ENCODE measurements at places on chromosomes 7 and 10.

- DNase-seq = no peak
These were observed 6.1 kb upstream of the FAS start for GRCh38 chr10:88984525-88984924.

DNA sequence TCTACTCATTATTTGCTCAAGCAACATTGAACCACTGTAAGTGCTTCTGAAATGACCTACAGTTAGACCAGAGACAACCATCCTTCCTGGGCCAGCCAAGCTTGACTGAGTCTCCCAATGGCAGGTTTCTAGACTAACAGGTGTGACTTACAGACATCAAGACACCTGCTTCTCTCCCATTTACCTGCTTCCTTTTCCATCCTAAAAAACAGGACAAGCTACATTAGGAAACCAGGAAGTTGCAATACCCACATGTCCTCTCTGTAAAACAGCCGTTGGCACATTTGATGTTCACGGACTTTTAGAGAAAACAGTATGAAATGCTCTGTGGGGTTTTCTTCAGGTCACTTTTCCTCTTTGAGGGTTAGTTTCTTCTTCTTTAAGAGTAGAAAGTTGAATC is 4.0 kb downstream of the HECW1 start:
- DNase-seq = no peak

DNA sequence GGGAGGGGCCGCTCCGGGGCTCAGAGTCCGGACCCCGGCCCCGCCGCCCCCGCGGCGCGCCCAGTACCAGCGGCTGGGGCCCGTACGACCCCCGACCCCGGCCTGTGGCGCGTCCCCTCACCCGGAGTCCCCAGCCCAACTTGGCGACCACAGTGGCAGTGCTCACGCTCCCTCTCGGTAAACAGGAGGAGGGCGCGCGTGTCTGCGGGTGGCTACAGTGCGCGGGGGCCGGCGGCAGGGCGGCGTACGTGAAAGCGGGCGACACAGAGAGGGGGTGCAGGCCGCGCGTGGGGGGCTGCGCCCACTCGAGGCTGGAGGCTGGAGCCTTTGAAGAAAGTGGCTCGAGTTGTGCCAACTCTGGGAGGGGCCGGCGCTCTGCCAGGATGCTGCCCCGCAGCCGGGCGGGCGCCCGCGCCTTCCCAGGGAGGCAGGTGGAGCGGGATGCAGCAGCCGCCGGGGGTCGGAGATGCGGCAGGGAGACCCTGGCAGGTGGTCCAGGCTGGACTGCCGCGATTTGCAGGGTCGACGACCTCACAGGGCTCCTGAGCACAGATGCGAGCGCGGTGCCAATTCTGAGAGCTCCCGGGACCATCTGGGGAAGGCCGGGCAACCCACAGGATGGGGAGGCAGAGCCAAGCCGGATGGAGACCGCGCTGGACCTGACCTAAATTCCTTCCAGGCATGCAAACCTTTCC is 655 bp downstream of the PTPRE start:
- DNase-seq = no peak

DNA sequence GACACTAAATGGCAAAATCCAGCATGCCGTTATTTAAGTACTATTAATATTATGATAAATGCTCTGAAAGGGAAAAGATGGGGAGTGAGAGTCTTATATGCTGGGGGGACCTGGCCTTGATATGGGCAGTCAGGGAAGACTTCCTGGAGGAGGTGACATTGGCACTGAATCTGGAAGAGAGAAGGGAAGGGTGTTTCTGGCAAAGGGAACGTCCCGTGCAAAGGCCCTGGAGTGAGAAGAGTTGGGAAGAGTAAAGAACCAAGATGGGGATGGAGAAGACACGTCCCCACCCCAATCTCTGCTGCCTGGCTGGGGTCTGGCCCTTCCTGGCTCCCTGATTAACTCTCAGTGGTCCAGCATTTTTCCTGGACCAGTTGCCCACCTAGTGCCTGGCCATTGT is 5.0 kb upstream of the GRIFIN start:
- DNase-seq = no peak

- no peak for DNase-seq
These were observed 767 bp downstream of the KRIT1 start for GRCh38 chr7:92244808-92245486.

DNA sequence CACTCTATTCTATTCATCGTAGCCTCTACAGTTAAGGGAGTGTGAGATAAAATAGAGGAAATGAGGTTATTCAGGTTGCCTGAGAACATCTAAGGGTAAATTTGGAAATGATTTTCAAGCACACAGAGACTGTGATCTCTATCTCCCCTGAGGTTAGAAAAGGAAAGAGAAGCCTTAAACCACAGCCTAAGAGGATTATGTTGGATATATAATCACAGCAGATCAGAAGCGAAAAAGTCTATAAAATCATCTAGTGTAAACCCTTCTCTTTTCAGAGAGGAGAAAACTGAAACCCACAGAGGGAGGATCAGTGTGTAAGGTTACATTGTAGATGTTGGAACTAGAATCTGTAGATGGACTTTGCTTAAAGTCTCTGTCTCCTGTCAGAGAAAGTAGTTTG is 90.6 kb upstream of the SEMA3E start:
- DNase-seq = no peak

DNA sequence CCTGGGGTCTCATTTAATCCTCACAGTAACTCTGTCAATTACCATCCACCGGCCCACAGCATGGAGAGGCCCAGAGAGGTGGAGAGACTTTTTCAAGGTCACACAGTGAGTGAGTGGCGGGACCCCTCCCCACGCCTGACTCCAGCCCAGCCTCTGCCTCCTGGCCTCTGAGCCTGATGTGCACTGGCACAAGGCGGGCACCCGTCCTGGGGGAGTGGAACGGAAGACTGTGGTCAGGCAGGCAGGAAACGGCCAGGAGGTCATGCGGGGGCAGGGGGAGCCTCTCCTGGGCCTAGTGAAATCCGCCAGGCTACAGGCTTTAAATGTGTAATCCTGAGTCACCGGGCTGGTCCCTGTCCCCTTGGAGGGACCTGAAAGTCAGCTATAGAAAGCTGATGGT is 32.2 kb downstream of the ZCCHC24 start:
- DNase-seq = no peak

DNA sequence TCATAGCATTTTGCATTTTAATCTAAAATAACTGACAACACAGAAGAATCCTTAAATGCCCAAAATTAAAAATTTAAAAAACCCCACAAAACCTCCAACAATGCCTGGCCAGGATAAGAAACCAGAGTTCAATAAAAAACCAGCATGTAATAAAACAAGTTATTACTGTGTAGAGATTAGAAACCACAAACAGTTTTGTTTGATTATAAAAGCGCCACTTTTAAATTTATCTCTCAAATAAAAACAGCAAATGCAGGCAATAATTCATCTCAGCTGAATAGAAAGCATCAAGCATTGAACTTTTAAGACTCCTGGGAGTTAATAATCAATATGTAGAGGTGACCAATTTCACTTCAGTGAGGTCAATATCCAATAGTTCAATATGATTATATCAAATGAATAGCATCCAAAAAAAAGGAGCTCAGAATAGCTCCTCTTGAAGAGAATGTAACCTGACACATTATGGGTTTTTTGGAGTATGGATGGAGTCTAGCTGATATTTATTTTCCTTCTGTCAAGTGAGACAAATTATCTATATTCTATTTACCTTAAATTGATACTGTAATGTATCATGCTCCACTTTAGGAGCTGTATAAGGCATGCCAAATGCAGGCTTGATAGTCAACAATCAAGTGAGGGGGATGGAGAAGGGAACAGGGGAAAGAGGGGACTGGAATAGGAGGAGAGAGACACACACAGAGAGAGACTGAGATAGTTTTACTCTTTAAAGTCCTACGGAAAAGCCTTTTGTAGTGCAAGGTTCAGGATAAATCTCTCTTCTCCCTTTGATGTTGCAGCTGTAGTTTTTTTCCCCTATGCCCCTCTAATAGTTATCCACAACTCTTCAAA is 130.9 kb downstream of the RSU1 start:
- no peak for DNase-seq

GRCh38 chr7:156746891-156747290 is 106.3 kb downstream of the RNF32 start:
- DNase-seq = no peak

DNA sequence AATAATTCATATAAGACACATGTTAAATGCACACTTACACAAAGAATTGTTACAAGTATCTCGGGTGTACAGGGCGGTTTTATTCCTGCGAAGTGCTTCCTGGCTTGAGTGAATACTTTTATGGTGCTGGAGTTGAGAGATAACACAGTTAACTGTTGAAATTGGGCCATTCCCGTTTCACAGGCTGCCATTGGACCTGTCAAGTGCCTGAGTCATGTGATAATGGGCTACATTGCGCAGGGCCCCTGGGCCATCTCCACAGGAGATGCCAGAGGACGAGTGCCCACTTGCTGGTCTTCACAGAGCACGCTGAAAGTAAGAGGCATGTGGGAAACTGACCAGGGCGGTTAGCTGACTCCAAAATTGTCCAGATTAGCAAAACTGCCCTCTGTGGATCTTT is 4.8 kb downstream of the FBH1 start:
- DNase-seq = no peak

GRCh38 chr10:78699971-78700370 is 368.8 kb upstream of the ZMIZ1 start:
- no peak for DNase-seq

DNA sequence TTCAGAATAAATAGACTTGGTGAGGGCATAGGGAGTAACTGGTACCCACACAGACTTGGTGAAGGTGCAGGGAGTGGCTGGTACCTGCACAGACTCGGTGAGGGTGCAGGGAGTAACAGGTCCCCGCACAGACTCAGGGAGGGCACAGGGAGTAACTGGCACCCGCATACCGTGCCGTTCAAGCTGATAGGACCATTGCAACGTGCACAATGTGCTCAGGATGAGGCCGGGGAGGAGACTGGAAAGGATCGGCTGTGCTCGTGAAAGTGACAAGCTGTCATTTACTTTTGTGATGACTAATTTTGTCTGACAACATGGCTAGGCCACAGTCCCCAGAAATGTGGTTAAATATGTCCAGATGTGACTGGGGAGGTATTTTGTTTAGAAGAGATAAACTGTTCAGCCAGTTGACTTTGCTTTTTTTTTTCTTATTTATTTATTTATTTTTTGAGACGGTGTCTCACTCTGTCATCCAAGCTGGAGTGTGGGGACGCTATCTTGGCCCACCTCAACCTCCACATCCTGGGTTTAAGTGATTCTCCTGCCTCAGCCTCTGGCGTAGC is 76.2 kb upstream of the NMT2 start:
- DNase-seq = no peak

DNA sequence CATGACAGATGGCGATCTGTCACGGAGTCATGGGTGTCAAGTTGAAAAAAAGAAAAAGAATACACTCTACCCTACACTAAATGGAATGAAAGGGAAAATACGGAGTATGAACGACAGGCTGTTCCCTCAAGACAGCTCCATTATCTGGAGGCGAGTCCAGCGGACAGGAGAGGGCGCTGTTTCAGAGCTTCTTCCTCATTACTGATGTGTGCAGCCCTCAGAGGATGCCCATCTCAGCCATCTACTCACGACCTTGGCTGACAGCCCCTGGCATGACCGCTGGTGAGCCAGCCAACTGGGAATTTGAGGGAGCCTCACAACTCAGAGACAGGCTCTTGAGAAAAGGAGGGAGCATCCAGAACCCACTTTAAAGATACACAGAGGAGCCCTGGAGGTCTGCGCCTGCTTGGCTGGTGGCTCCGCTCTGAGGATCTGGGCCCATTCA is 49.6 kb upstream of the SMNDC1 start:
- peak; percentile 70 for DNase-seq

DNA sequence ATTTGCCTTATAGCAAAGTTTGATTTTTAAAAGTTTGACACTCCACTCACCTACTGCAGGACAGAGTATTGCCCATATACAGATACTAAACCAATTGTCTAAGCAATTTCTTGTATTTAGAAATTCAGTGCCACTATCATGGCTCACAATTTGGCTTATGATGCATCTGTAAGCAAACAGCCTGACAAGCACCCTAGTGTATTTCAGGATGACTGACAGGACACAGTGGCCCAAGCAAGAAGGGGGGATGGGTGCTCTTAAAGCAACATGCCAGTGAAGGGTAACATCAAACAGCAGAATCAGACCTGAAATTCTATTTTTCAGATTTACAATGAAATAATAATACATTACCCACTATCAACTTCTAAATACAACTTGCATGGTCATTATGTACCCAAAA is 30.5 kb downstream of the CTNNA3 start:
- peak; percentile 40 for DNase-seq

GRCh38 chr10:107444443-107444842 is 279.9 kb upstream of the SORCS1 start:
- no peak for DNase-seq

DNA sequence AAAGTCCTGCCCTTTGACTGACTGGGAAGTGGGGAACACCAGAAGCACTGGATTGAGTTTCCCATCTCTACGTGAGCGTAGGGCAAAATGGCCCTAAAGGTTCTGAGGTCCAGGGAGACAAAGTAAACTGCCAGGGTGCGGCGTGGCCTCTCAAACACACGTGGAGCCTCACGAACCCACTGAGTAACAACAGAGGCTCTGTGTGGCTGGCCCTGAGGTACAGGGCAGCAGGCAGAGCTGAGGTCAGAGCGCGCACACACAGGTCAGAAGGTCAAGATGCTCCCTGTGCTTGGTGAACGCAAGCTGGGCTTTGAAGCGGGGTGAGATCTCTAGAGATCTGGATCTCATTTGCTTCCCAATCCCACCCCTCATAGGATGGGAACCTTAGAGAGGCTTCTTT is 99.0 kb upstream of the ZMIZ1 start:
- DNase-seq = no peak

DNA sequence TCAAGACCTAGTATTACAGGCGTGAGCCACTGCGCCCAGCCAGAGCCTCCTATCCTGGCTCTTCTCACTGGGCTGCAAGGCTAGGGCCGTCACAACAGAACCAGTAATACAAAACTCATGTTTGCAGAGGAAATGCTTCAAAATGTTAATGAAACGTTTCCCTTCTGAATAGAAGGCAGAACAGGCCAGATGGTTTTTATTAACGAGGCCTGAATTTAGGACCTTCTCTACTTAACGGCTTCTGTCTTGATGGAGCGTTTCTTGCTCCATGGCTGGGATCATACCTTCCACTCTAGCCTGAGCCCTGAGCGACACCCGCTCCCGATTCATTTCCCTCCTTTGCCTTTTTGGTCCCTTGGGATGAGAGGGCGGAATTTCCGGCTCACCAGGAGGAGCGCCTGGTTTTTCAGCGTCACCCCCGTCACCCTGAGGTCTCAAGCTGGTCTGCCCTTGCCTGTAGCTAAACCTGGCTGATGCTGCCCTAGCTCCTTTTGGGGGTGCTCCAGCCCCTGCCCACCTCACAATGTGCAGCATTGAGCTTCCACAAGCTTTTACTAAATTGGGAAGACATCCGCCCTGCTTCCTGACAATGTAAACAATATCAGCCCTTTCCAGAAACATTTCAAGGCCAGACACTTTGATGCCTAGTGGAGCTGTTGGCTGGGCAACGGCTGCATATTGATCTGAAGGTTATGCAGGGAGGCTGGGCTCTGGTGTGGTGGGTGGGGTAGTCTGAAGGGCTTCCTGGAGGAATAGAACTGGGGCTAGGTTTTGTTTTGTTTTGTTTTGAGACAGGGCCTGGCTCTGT is 5.2 kb downstream of the CLIP2 start:
- no peak for DNase-seq

GRCh38 chr10:130240409-130240808 is 104.2 kb downstream of the GLRX3 start:
- no peak for DNase-seq

All from hypothalamus (tissue), 51 donors.